ENCODE measurements at places on chromosomes 6 and 20. TPM values are rescaled to one million over a fixed set of nuclear protein-coding genes. Genes with fewer than 3 reads are reported as not detected.

MAN1A1 gene
- total RNA-seq: 60.6 TPM

MAS1 gene
- total RNA-seq: 0.42 TPM

CAP2 gene
- total RNA-seq: 35.6 TPM

FOXQ1 gene
- total RNA-seq: not detected

RAD21L1 gene
- total RNA-seq: not detected

GPX5 gene
- total RNA-seq: not detected

ARMH2 gene
- total RNA-seq: not detected

AKIRIN2 gene
- total RNA-seq: 38.0 TPM

EGFL8 gene
- total RNA-seq: 16.9 TPM

CCN6 gene
- not detected for total RNA-seq

KCNQ5 gene
- 4.0 TPM for total RNA-seq

SH3BGRL2 gene
- 14.0 TPM for total RNA-seq

FNDC1 gene
- total RNA-seq: 2.8 TPM

ZC2HC1B gene
- not detected for total RNA-seq

SLPI gene
- total RNA-seq: 74.0 TPM

ESR1 gene
- total RNA-seq: 11.6 TPM

NHSL1 gene
- total RNA-seq: 15.5 TPM

TGM3 gene
- total RNA-seq: not detected

TENT5A gene
- total RNA-seq: 43.6 TPM

NNAT gene
- total RNA-seq: 0.65 TPM

MICB gene
- 2.9 TPM for total RNA-seq

OR2J3 gene
- not detected for total RNA-seq

SASH1 gene
- 99.4 TPM for total RNA-seq

B4GALT5 gene
- total RNA-seq: 35.2 TPM

PREX1 gene
- 16.9 TPM for total RNA-seq

Data from posterior vena cava (tissue), 2 donors.